CD4-positive, alpha-beta T cell (primary cell): ENCODE measurements at places on chromosomes 7 and 10. TPM values are rescaled to one million over a fixed set of nuclear protein-coding genes. Genes with fewer than 3 reads are reported as not detected.

DNA sequence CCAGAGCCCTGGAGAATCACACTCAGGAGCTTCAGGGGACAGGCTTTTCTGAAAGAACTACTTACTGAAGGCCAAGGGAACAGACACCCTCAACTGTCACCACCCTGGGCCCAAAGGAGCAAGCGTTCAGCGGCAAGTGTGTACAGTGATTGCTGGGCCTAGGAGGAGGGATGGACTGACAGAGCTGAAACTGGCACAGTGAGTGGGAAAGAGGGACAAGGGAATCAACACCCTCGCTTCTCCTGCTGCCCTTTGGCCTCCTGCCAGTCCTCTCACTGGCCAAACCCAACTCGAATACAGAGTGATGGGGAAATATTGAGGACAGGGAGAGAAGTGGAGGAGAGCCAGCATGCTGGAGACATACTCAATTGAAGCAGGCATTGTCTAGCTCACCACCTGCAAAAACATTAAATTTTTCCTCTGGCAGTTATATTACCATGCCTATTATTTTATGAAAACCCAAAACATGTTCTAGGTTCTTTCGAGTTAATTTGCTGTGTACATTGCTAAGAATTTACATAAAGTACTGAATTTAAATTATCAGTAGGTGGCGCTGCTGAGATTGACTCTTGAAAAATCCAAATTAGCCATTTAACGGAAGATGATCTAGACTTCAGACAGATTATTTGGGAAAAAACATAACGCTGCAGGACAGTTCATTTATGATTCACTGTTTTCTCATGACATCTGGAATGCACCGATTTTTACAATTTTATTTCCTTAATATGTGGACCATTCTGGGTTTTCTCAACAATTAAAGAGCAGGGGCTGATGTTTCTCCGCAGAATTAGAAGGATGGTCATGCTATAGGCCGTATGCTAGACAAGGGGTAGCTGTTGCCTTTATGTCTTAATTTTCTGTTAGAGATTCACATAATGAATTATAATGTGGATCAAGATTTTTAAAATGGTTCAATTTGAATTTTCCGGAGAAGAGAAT lies 14.7 kb upstream of the TMEM236 start:
- no peak overlapping the region for H3K4me3 ChIP-seq
- no peak for DNase-seq
- no peaks in the 10 kb centered on the region for H3K4me1 ChIP-seq
- no peak overlapping the region for H3K27ac ChIP-seq
- H3K36me3 ChIP-seq: no peaks in the 10 kb centered on the region
- no peaks in the 10 kb centered on the region for H3K27me3 ChIP-seq

DNA sequence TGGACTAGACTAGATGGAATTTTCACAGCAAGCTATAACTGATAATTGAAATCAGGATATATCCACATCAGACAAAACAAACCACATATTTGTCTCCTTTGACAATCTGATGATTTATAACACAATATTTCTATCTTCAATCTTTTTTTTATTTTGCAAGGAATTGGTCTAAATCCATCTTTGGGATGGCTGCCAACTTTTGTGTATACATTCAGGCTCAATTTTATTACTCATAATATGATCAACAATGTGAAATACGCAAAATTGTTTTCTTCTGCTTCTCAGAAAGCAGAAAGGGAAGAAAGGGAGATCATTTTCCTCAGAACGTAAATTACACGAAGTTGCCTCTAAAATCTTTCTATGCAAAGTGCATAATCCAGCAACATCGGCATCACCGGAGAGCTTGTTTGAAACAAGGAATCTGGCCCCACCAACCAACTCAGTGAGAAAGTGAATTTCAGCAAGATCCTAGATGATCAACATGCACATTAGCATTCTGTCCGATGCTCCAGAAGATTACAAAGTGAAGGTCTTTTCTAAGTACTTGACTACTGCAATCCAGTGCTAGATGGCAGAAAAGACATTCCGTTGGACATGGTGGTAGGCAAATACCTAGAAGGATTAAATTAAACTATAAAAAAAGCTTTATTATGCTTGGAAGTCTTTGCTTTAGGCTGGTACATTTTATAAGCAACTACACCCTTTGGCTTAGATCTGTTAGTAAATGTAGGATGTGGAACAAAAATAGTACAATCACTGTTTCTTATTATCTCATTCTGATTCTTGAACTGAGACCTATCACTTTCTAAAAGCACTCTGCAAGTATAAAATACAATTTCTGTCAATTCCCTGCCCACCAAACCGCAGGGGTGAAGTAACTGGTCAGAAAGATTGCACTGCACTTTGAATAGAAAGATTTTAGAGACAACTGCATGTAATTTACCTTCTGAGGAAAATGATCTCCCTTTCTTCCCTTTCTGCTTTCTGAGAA lies 126.4 kb upstream of the RSU1 start:
- DNase-seq: no peak
- no peak overlapping the region for H3K27ac ChIP-seq
- H3K27me3 ChIP-seq: no peaks in the 10 kb centered on the region
- H3K4me1 ChIP-seq: no peaks in the 10 kb centered on the region

DNA sequence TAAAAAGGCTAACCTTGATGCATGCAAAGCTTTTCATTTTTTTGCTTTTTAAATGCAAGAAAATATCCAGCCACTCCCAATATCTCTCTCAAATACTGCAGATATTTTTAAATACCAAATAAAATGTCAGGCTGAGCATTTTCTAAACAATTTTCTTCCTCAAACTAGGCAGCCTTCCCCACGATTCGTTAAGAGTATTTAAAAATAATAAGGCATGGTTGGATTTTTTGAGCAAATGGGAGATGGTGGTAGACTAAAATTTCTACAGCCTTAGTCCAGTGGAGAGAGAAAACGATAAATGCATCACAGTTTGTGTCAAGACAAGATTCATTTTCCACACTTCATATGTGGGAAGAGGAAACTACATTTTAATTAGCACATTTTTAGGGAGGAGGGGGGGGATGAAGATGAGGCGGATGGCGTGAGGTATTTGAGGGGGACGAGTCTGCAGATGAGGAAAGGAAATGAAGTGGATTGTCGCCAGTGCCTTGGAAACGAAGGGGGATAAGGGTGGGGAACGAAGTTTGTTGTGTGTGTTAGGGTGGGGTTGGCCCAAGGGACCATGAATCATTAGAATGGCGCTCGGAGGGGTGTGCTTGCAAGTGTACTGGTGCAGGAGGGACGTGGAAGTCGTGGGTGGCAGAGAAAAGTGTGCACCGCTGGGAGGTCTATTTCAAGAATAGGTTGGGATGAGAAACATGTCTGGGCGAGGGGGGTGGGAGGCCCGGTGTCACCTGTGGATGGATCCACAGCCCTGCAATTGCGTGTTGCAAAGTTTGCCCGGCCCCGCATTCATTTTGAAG lies 1.2 kb upstream of the ADD3 start:
- peak overlapping the region; percentile 60 for H3K27ac ChIP-seq
- peak overlapping the region; percentile 63 for H3K4me3 ChIP-seq
- DNase-seq: no peak
- H3K27me3 ChIP-seq: no peaks in the 10 kb centered on the region
- no peaks in the 10 kb centered on the region for H3K36me3 ChIP-seq
- peaks cover 16% of the 10 kb centered on the region for H3K4me1 ChIP-seq

GRCh38 chr7:129401228-129401966 lies 32.8 kb upstream of the STRIP2 start:
- no peak for DNase-seq
- no peak overlapping the region for H3K27ac ChIP-seq
- H3K4me3 ChIP-seq: no peak overlapping the region

DNA sequence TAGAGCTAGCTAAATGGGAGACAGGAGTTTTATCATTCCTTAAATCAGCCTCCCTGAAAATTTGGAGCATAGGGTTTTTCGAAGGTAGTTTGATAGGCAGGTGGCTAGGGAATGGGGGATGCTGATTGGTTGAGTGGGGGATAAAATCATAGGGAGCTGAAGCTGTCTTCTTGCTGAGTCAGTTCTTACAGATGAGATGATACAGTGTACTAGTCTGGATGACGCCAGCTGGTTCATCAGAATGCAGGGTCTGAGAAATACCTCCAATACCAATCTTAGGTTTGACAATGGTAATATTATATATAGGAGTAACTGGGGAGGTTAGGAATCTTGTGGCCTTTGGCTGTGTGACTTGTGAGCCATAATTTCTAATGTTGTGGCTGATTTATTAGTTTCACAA lies 271.2 kb downstream of the SUGCT start:
- H3K4me3 ChIP-seq: no peak overlapping the region
- no peaks in the 10 kb centered on the region for H3K36me3 ChIP-seq
- H3K27me3 ChIP-seq: no peaks in the 10 kb centered on the region
- DNase-seq: no peak

The SFRP5 gene
- not detected for total RNA-seq

The ETV1 gene
- total RNA-seq: not detected

DNA sequence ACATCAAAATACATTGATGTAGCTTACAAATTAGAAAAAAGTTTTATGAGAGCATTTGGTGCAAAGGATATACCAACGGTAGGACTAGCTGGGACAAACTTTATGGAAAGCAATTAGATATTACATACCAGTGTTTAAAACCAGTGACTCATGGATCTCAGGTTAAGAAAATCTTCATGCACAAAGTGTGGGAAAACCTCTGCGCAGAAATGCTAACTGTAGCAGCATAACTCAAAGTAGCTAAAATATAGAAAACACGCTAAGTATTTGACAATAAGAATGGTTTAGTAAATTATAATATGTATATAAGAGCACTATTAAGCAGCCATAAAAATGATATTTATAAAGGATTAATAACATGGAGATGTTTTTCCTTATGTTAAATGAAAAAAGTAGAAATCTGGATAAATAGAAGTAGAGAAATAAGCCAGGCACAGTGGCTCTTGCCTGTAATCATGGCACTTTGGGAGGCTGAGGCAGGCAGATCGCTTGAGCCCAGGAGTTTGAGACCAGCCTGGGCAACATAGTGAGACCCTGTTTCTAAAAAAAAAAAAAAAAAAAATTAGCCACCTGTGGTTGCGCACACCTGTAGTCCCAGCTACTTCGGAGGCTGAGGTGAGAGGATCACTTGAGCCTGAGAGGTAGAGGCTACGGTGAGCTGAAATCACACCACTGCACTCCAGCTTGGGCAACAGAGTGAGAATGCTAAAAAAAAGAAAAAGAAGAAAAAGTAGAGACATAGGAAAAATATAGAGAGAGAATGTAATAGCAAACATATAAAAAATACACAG lies 37.2 kb downstream of the TBXAS1 start:
- H3K4me1 ChIP-seq: no peaks in the 10 kb centered on the region
- no peaks in the 10 kb centered on the region for H3K36me3 ChIP-seq
- no peak for DNase-seq
